NCI-H1105 treated with DMSO at 0.1 percent for 48 hours (cell line): ENCODE measurements at places on chromosomes 6 and 20.

- no peak for DNase-seq
These were observed 138.5 kb upstream of the SOX4 start for GRCh38 chr6:21455071-21455470.

- DNase-seq = no peak
These were observed 16.8 kb downstream of the PGM3 start for GRCh38 chr6:83176246-83176645.

DNA sequence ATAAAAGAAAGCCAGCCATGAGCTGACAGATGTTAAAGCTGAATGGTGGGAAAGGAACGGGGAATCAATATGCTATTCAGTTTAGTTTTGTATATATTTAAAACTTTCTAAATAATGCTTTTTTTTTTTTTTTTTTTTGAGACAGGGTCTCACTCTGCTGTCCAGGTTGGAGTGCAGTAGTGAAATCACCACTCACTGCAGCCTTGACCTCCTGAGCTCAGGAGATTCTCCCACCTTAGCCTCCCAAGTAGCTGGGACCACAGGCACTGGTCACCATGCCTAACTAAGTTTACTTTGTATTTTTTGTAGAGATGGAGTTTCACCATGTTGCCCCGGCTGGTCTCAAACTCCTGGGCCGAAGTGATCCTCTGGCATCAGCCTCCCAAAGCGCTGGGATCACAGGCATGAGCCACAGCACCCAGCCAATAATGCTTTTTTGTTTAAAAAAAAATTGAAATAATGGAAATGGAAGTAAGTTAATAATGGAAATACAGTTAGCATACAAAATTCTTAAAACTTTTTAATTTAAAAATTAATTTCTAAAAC lies 19.1 kb downstream of the EPB41L2 start:
- no peak for DNase-seq

GRCh38 chr6:15996030-15996429 lies 132.9 kb upstream of the MYLIP start:
- no peak for DNase-seq

- no peak for DNase-seq
These were observed 21.7 kb upstream of the FOXC1 start for GRCh38 chr6:1587977-1588376.

- DNase-seq = no peak
These were observed 2.4 kb upstream of the MICB start for GRCh38 chr6:31495580-31495979.

- no peak for DNase-seq
These were observed 283.7 kb upstream of the SOX4 start for GRCh38 chr6:21309807-21310221.

- no peak for DNase-seq
These were observed 12.2 kb upstream of the PTGIS start for GRCh38 chr20:49579874-49580812.

- DNase-seq = no peak
These were observed 15.3 kb upstream of the SPDEF start for GRCh38 chr6:34571388-34571787.

DNA sequence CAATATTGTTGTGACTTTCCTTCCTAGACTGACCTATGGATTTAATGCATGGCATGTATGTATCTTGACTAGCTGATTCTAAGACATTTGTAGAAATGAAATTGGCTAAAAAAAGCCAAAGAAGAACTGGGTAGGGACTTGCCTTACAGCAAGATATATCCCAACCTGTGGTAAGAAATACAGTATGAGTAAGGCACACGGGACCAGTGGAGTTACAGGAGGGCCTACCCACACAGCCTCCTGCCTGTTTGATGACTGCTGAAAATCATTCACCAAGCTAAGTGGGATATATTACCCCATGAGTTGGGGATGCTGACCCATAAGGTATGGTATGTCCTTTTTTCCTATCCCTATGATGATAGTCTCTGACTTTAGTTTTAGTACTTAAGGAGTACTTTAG lies 112.2 kb downstream of the INSM1 start:
- DNase-seq = no peak

DNA sequence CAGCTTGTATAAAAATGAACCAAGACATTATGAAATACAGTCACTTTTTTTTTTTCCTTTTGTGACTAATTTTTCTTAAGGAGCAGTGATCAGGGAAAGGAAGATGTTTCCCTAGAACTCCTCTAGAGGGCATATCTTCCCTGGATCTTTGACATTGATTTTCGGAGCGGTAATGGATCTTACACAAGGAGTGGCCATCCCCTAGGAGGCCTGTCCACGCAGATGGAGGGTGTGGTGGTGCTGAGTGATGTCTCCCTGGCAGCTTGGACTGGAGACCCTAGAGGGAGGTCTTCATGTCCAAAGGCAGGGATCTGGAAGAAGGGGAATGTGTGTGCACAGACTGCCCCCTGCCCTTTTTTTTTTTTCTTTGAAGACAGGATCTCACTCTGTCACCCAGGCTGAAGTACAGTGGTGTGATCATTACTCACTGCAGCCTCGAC lies 7.0 kb upstream of the KIFC1 start:
- DNase-seq = no peak

DNA sequence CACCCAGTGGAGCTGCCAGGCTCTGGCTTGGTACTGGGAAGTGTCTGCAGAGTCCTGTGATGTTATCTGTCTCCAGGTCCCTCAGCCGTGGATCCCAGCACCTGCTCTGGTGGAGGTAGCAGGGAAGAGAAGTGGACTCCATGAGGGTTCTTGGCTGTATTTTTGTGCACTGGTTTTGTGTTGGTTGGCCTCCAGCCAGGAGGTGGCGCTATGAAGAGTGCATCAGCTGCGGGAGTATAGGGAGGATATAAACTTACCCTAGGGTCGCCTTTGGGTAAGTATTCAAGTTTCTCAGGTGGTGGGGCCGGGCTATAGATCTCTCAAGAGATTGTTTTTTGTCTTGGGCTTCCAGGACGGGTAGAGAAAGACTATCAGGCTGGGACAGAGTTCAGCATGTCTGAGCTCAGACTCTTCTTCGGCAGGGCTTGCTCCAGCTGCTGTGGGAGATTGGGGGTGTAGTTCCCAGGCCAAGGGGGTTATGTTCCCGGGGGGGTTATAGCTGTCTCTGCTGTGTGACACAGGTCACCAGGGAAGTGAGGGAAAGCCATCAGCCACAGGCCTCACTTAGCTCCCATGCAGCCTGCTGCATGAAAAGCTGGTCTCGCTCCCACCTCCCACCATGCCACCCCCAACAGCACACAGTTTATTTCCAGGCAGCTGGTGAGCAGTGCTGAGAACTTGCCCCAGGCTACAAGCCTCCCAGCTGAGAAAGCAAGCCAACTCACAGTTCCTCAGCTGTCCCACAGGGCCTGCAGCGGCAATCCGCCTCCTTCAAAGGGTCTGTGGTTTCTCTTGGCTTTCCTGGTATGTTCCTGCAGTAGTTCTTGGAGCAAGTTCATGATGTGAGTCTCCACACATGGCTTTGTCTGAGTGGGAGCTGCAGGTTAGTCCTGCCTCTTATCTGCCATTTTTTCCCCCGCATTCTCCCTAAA lies 115.7 kb downstream of the AIG1 start:
- DNase-seq = no peak

GRCh38 chr20:33653218-33653899 lies 8.8 kb upstream of the C20orf144 start:
- DNase-seq = peak; percentile 86

DNA sequence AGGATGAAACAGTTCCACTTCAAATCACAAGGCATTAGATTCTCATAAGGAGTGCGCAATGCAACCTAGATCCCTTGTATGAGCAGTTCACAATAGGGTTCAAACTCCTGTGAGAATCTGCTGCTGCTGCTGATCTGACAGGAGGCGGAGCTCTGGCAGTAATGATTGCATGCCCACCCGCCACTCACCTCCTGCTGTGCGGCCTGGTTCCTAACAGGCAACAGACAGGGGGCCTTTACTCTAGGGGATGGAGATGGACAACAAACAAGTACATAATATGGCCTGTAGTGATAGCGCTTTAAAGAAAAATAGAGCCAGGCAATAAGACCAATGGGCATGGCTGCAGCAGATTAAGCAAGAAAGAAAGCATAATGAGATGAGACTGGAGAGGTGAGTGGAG lies 2.7 kb upstream of the TBC1D22B start:
- DNase-seq = no peak

GRCh38 chr6:43499028-43499815 lies 10.9 kb downstream of the LRRC73 start:
- DNase-seq = no peak
